ENCODE measurements at places on chromosomes 13 and 19. TPM values are rescaled to one million over a fixed set of nuclear protein-coding genes. Genes with fewer than 3 reads are reported as not detected.

PRR36 gene
- total RNA-seq: 0.20 TPM

PRTN3 gene
- total RNA-seq: not detected

CYP4F12 gene
- total RNA-seq: 0.32 TPM

DNA sequence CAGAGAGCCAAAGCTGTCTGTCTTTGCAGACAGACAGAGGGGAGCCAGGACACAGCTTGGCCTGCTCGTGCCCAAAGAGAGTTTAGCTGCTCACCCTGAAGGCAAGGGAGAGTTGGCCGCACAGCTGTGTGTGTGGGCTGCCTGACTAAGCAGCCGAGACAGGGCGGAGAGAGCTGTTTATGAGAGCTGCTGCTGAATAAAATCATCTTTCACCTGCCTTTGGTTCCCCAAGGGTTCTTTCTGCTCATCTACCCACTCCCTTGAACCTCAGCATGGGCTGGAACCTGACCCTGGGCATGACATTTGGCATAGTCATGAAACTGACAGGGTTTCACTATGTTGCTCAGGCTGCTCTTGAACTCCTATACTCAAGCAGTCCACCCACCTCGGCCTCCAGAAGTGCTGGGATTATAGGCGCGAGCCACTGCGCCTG, 98.2 kb downstream of the RBM26 start:
- no peak for DNase-seq

GRCh38 chr13:66365101-66365500, 865.0 kb downstream of the PCDH9 start:
- DNase-seq: no peak

GRCh38 chr13:23418776-23419683, 14.5 kb downstream of the SACS start:
- no peak for DNase-seq

DNA sequence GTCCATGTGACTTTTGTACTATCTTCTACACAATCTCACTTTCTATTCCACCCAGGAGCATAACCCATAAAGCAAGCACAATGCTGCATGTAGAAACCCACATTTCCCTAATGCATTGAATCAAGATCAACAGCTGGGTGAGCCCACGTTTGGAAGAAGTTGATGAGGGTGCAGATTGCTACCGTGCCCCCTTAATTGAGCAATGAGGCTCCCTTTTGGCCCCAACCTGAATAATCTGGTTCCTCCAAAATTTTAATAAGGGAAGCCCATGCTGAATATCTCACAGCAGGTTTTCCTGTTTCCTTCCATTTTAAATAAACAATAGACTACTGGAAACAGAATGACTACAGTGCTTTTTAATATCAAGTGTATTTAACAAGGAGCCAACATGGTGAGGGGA, 403.6 kb upstream of the SGCG start:
- DNase-seq: no peak

- no peak for DNase-seq
Measured at GRCh38 chr13:31043957-31044356, 111.5 kb downstream of the TEX26 start.

GRCh38 chr13:81442904-81443303, 1102.0 kb upstream of the SPRY2 start:
- DNase-seq: no peak

Data from activated naive CD4-positive, alpha-beta T cell treated with anti-CD3 and anti-CD28 coated beads, Interleukin-2, amount 50 U/mL, for 72 hours (primary cell).